Caco-2 (cell line): ENCODE measurements at places on chromosomes 7 and 10.

DNA sequence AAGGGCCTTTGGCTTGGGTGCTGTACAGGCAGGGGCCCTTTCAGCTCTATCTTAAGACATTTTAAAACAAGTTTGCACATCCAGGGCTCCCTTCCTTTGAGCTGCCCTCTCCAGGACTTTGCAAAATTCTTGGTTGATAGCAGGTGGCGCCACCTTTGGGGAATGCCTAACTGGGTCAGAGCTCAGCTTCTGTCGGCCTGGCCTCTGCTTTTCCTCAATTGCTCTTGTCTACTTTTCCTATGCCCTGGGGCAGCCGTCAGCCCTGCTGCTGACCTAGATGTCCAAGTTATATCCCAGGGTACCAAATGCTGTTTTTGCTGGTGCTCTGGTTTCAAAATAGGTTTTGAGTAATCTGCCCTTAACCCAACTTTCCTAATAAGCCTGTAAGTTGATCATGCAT lies 65.8 kb downstream of the APBB1IP start:
- peak; percentile 48 for DNase-seq

GRCh38 chr7:138958391-138958956 lies 22.7 kb downstream of the KIAA1549 start:
- DNase-seq = no peak

- DNase-seq = no peak
These were observed 59.7 kb upstream of the HABP2 start for GRCh38 chr10:113493195-113493594.

- no peak for DNase-seq
These were observed 139.3 kb upstream of the HDAC9 start for GRCh38 chr7:18356191-18356645.

DNA sequence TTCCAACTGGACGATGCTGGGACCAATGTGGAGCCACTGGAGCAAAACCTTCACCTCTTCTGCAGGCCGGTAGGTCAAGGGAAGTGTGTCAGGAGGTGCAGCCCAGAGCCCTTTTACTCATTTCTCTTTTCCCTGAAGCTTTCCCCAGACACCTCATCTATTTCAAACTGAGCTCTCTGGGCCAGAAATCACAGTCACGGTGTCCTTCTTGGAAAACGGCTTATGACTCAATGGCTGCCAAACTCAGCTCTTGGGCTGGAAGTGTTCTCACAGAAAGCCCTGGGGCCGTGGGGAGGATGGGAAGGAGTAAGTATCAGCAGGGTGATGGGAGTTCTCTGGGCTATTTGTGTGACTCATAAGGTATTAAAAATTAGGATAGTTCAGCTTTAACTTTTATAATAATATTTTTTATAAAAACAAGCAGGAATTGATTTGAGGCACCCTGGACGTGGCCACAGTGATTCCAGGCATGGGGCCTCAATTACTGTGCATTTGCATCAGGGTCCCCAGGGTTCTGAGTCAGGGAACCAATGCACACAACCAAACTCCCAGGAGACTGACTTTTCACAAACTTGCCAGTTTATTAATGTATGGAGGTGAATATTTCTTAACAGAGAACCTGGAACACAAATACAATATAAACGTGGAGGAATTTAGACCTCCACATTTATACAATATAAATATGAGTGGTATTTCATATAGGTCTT lies 187.4 kb upstream of the TMEM72 start:
- DNase-seq = no peak

GRCh38 chr7:131507592-131508331 lies 48.7 kb downstream of the PODXL start:
- peak; percentile 84 for DNase-seq

DNA sequence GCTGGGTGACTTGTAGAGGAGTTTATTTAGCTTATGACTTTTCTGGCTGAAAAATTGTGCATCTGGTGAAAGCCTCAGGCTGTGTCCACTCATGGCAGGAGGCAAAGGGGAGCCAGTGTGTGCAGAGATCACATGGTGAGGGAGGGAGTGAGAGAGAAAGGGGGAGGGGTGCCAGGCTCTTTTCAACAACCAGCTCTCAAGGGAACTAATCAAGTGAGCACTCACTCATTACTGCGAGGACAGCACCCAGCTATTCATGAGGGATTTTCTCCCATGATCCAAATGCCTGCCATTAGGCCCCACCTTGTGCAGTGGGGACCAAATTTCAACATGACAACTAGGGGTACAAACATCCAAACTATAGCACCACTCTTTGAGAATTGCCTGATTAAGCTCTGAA lies 590.2 kb downstream of the MAGI2 start:
- DNase-seq = no peak

GRCh38 chr7:29414216-29414615 lies 149.4 kb upstream of the PRR15 start:
- DNase-seq = no peak

DNA sequence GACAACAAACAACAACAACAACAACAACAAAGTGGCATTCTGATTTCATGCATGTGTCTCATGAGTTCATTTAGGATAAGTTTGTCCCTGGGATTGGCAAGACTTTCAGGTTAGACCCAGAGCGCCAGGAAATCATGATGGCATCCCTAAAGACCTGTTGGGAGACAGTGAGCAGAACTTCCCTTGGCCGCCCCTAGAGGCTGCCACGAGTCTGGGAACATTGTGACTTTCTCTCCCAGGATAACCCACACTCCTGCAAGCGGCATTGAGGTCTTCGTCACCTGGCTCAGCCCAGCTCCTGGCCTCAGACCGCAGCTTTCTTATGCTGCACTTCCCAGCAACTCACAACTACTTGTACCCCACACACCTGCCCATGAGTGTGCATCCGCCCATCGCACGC lies 80.5 kb upstream of the RNF32 start:
- peak; percentile 44 for DNase-seq

GRCh38 chr7:6096581-6096980 lies 65.4 kb downstream of the ANKRD61 start:
- no peak for DNase-seq

DNA sequence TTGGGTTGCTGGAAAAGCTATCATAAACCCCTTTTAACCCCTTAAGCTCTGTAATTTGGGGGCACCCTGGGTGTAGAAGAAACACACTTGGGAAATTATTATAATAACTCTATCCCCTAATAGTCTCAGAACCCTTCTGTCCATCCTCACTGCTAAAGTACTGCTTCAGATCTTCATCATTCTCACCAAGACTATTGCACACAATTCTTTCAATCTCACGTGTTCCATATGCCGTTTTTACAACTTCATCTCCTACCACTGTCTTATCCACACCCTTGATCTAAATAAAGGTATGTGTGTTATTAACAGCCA lies 15.8 kb downstream of the ANKRD22 start:
- no peak for DNase-seq

DNA sequence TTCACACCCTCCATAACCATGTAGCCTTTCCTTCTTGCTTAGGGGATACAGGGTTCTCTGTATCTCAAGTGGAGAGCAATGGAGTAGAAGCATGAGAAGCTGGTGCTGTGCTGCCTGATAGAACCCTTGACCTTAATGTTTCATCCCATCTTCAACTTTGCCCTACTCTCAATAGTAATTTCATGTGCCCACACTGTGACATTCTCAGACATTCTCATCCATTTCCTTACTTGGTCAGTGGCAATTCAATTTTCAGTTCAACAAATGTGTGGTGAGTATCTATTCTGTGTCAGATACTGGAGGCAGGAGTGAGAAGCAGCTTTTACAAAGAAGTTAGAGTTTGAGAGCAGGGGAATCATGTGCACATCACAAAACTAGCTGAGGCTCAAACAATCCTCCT lies 16.1 kb downstream of the STRIP2 start:
- DNase-seq = no peak

GRCh38 chr10:28564905-28565304 lies 32.0 kb downstream of the WAC start:
- no peak for DNase-seq

DNA sequence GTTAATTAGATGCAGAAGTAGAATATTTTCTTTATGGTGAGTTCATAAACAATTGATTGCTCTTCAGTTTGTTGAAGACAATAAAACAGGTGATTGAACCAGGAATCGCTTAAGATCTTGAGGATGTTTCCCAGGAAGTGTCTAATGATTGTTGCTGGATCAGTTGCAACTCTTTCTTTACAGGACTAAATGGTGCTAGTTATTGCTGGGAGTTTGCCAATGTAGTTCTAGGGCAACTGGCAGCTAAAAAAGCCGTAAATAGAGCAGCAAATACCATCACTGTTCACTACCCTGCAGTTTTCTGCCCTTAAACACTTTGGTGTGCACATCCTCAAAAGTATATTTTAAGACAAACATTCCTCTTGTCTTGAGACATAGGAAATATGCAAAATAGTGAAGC lies 119.2 kb upstream of the ANK3 start:
- DNase-seq = no peak

- DNase-seq = no peak
These were observed 4.4 kb upstream of the TRUB1 start for GRCh38 chr10:114933588-114933987.

- no peak for DNase-seq
These were observed 14.5 kb upstream of the LIMK1 start for GRCh38 chr7:74069086-74069541.

- DNase-seq = no peak
These were observed 115.7 kb downstream of the BMS1 start for GRCh38 chr10:42898037-42898960.

DNA sequence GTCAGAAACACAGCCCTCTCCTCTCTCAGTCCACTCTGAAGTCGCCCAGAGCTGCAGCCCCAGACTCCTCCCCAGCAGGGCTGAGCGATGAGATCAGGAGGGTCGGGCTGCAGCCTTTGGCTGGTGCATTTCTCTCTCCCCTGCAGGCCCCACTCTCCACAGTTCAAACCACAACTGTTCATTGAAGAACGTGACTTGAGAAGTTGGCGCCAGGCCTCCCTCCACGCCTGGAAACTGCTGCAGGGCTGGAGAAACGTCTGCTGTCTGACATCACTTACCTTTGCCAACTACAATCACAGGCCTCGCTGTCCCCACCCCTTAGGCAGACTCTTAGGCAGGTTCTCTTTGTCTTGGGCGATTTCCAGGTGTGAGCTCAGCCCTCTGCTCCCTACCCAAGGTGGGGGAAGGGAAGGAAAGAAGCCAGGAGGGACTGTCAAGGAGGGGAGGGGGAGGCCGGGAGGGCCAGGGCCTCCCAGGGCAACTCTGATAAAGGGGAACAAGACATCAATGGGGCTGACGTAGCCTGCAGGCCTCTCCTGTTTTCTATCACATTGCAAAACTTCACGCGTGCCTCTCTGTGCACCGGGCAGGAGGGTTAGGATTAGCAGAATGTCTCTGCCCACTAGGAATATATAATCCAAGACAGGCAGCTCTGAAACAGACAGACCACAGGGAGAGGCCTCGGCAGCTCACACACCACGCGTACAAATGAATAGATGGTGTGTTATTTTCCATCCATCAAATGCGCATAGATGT lies 32.7 kb downstream of the CALML5 start:
- DNase-seq = no peak

DNA sequence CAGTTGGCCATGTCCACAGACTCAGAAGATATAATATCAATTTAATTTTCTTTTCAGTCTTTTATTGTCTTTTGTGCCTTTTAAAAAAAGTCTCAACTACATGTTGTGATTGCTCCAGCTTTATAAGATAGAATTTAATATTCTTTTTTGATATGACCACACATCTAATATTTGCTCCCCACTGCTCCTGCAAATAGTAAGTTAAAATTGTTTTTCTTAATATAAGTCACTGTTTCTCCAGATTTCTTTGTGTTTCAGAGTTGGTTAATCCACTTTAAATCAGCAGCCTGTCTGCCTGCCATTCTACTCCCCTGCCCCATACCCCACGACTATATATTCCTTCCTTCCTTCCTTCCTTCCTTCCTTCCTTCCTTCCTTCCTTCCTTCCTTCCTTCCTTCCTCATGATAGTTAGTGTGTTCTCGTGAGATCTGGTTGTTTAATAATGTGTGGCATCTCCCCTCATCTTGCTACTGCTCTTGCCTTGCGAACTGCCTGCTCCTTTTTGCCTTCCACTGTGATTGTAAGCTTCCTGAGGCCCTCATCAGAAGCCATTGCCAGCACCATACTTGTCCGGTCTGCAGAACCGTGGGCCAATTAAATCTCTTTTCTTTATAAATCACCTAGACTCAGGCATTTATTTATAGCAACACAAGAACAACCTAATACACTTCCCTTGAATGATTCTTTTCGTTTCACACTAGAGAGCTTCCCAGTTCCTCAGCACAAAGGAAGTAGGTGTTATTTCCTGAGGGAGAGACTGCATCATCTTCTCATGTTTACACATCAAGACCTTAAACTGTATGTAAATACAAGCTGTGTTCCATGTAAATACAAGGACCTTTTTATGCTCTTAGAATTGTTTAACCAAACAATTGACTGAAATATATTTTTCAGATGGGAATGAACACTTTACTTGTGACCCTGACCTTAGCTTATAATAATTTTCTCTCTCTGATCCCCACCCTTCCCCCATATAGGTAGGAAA lies 24.5 kb downstream of the TAS2R16 start:
- DNase-seq = no peak

- peak; percentile 76 for DNase-seq
These were observed at the start of gene COL26A1 for GRCh38 chr7:101362334-101363195. TSS of gene COL26A1 (plus strand) at chr7:101362875. CDS start at chr7:101363033, 158 bp downstream.

DNA sequence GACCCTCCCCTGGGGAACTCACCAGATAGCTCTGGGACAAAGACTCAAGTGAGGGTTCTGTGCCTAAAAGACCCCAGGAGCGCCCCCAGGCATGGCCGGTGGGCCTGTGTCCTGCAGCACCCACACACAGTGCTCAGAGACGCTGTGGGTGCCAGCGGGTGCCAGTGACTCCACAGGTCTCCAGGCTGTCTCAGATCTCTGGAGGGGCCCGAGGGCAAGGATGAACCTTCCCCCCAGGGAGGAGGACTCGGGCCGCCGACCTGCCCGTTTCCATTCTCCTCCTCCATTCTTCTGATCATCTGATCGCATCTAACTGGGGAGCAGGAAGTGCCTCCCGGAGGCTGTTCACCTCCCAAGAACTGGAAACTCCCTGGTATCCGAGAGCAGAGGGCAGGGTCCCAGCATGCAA lies 980 bp downstream of the ADAM8 start:
- no peak for DNase-seq

GRCh38 chr10:60188548-60188947 lies 201.1 kb downstream of the ANK3 start:
- no peak for DNase-seq

- no peak for DNase-seq
These were observed 158.1 kb downstream of the BTAF1 start for GRCh38 chr10:92081641-92082040.

DNA sequence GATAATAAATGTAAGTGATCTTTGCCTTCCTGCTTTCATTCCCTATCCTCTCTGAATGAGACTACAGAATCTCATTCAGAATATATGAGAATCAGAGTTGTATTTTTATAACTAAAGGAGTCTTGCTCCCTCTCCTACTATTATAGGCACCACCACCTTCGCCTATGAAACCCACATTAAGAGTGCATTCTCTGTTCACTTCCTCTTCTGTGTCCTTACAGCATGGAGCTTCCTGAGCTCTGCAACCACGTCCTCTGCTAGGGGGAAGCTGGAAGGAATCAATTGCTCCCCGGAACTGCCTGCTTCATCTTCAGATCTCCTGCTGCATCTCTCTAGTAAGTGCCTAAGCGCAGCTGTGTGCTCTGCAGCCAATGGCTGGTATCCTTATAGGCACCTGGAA lies 820.7 kb downstream of the GRID1 start:
- DNase-seq = no peak

- DNase-seq = no peak
These were observed 170.8 kb downstream of the ARHGAP12 start for GRCh38 chr10:31757831-31758230.

- no peak for DNase-seq
These were observed 588 bp downstream of the CYREN start for GRCh38 chr7:135169964-135170273.
